ENCODE measurements at places on chromosomes 16 and 17.
A peak's percentile ranks its signal among the peaks of the same experiment; 100 is the strongest.

DNA sequence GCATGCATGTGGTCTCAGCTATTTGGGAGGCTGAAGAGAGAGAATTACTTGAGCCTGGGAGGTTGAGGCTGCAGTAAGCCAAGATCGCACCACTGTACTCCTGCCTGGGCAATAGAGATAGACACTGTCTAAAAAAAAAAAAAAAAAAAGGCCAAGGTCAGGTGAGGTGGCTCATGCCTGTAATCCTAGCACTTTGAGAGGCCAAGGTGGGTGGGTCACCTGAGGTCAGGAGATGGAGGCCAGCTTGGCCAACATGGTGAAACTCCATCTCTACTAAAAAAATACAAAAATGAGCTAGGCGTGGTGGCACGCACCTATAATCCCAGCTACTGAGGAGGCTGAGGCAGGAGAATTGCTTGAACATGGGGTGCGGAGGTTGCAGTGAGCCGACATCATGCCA, 28.2 kb upstream of the CORO1A start:
- no peak for DNase-seq

DNA sequence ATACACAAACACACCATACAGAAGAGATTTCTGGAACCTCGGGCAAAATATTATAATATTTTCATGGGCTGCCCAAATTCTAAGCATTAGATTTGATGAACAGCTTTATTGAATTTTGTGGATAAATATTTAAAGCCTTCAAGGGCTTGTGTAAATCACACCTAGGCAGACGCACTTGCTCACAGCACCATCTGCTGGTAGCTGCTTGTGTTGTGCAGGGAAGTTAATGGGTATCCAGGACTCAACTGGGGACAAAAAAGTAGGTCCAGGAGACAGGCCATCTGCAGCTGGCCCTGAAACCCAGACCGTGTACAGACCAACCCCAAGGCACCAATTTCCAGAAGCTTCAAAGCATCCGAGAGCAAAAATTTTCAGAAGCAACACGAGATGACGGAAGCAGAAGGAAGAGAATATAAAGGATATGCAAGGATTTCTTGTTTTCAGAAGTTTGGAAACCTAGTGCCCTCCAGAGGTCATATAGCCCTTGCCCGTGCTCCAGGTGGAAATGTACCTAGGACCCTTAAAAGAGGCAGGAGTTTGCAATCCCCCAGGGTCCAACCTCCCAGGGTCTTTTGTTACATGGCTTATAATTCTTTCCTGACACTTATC, 140.0 kb downstream of the CHD9NB start:
- DNase-seq = peak; percentile 3

- DNase-seq = no peak
These were observed 28.9 kb upstream of the ETV4 start for GRCh38 chr17:43574896-43575525.

- no peak for DNase-seq
These were observed 4.5 kb downstream of the USP10 start for GRCh38 chr16:84704253-84704652.

GRCh38 chr17:43169561-43170139, 1.4 kb upstream of the NBR1 start:
- no peak for DNase-seq

DNA sequence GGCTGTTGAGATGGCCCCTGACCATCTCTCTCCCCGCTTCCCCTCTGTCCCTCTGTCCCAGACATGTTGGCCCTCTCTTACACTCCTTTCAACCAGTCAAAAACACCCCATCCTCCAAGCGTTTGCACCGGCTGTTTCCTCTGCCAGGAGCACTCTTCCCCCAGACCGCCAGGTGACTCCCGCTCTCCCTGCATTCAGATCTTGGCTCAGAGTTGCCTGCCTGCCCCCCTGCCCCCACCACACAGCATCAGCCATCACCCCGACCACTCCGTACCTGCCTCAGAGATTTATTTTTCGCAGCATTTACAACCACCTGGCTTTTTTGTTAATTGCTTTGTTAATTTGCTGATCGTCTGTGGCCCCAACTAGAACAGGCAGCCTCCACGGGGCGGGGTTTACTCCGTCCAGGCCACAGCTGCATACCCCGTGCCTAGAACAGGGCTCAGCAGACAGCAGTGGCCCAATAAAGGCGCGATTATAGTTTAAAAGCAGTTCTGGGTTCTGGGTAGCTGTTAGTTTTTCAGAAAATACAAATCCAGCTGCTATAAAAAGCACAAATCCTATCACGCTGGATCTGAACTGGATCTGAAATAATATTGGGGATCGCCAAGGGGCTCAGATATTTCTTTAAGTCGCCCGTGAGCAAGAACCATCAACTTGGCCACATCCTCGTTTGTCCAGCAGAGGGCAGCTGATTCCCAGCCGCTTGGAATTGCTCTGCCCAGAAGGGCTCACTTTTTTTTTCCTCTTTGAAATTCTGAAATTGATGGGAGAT, 173.6 kb downstream of the IRF8 start:
- peak; percentile 23 for DNase-seq

DNA sequence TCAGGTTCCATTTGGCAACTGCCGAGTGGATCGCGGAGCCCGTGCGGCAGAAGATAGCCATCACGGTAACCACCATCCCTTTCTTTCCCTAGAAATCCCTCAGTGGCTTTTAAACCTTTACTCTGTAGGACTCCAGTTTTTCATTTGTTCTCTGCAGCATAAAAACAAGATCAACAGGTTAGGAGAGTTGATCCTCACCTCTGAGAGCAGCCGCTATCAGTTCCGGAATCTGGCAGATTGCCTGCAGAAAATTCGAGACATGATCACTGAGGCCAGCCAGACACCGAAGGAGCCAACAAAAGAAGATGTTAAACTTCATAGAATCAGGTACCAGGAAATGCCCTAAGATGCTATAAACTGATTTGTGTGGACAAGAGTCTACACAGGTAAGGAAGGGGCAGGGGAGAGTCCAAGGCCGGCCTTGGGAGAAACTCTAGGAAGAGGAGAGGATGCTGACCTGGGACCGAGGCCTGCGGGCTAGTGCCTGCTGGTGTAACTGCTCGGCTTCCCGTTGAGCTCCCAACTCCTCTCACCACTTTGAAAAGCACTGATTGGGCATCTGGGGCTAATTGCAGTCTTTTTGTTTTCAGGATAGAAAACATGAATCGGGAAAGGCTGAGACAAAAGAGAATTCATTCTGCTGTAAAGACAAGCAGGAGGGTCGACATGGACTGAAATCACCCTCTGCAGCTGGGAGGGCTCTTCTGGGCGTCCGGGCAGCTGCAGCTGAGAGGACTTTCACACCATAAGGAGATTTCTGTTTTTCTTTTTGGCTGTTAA, 8.1 kb downstream of the MRPL58 start:
- no peak for DNase-seq

GRCh38 chr17:4440021-4440420, 6.3 kb downstream of the SPNS3 start:
- DNase-seq = no peak

DNA sequence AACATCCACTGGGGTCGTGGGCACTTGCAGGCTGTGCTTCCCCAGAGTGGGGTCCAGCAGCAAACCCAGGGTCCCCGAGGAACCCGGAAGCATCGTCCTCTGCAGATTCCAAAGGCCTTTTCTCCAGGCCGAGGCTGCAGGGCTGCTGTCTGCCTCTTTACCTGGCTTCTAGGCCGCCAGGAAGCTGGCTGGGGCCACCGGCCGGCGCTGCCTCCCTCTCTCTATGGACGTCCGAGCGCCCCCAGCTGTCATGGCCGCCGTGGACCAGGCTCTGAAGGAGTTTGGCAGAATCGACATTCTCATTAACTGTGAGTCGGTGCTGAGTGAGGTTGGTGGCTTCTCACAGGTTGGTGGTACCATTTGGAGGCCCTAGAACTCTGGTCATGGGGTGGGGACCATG, 5.6 kb downstream of the DECR2 start:
- no peak for DNase-seq

GRCh38 chr16:64346080-64346479, 775.8 kb downstream of the CDH11 start:
- no peak for DNase-seq

GRCh38 chr17:38871247-38872015, 1.6 kb downstream of the LASP1 start:
- DNase-seq = peak; percentile 72

DNA sequence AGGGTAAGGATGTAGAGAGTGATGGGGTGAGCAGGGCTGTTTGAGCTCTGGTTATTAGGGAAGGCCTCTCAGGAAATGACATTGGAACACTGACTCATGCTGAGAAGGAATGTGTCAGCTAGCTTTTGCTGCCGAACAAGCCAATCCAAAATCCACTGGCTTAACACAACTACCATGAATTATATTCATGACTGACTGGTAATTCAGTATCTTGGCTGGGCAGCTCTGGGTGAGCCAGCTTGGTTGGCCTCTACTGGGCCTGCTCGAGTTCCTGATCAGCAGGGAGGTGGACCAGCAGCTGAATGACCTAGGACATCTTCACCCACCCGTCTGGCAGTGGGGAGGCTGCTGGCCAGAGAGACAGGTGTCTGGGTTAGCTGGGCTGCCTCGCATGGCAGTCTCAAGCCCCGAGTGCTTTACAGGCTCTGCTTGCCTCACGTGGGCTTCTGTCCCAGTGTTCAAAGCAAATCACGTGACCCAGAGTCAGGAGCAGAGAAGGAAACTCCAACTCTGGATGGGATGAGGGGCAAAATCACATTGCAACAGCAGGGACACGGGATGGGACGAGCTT, 209.4 kb downstream of the KATNIP start:
- no peak for DNase-seq

GRCh38 chr17:78993241-78993956, 13.7 kb upstream of the LGALS3BP start:
- peak; percentile 48 for DNase-seq

GRCh38 chr17:70232466-70232865, 63.1 kb downstream of the KCNJ2 start:
- no peak for DNase-seq

GRCh38 chr16:53207810-53208752, 153.3 kb downstream of the CHD9 start:
- DNase-seq = peak; percentile 20

- no peak for DNase-seq
These were observed 89.5 kb upstream of the SOX9 start for GRCh38 chr17:72031219-72031884.

DNA sequence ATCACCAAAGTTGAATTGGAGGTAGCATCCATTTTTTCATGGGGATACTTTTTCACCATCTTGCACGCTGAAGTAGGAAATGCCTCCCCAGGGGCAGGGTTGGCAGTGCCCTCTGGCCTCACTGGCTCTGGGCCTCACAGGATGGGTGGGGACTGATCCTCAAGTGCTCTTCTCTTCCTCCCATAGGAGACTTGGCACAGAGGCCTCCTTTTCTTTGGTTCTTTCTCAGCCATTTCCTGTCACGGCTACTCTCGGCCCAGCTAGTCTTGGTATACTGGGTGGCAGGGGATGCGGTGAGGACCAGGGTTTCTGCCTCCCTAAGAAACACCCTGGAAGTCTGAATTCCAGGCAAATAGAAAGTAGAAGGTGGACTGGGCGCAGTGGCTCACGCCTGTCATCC, 58.2 kb downstream of the PECAM1 start:
- DNase-seq = no peak

GRCh38 chr17:38717139-38717745, 12.2 kb downstream of the MLLT6 start:
- DNase-seq = no peak

- no peak for DNase-seq
These were observed 3.5 kb downstream of the DEF8 start for GRCh38 chr16:89952049-89952448.

DNA sequence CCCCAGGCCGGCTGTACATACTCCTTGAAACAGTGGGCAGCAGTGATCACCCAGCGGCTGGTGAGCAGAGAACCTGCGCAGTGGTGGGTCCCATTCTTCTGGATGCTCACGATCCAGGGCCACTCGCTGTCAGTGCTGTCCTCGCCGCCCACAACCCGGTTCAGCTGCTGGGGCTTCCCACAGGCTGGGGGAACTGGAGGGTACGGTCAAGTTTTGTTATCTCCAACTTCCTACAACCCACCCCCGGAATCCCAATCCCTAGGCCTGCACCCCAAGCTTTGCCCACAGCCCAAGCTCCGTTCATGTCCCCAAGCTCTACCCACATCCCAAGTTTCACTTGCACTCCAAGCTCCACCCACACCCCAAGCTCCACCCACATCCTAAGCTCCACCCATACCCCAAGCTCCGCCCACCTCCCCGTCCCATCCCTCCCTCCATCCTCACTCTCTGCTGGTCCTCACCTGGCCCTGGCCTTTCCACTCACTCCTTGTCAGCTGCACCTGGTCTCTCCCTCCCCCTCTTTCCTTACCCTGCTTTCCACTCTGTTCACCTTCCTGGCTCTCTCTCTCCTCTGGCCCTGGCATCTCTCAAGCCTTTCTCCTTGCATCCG, 1.8 kb downstream of the PRSS22 start:
- DNase-seq = no peak

DNA sequence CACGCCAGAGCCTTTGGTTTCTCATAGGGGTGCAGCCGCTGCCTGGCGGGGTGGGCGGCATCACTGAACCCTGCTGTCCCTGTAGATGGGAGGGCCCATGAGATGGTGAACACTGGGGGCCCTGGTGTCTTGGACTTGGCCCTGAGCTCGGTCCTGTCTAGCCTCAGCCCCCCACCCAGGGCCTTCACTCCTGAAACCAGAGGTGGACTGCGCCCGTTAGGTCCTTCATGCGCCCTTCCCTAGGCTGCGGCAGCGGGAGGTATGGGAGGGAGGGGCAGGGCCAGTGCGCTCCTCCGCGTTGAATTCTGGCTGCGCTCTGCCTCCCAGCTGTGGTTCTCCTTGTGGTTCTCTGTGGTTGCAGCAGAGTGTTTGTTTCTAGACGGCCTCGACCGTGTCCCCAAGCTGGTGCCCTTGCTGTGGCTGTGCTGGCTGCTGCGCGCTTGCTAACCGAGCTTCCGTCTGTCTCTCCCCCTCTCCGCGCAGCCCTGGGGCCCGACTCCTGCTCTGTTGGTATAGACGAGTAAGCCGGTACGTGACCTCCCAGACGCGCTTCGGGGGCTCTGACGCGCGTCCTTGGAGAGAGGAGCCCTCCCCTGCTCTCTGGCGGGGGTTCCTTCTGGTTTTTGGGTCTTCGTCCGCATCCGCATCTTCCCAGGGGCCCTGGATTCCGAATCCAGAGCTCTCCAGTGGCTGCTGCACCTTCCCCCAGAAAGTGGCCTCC, 7.4 kb upstream of the NUDT16L1 start:
- DNase-seq = no peak

- no peak for DNase-seq
These were observed 14.7 kb upstream of the CDH1 start for GRCh38 chr16:68722119-68723024.

- no peak for DNase-seq
These were observed 224.3 kb downstream of the MSI2 start for GRCh38 chr17:57480438-57481196.

DNA sequence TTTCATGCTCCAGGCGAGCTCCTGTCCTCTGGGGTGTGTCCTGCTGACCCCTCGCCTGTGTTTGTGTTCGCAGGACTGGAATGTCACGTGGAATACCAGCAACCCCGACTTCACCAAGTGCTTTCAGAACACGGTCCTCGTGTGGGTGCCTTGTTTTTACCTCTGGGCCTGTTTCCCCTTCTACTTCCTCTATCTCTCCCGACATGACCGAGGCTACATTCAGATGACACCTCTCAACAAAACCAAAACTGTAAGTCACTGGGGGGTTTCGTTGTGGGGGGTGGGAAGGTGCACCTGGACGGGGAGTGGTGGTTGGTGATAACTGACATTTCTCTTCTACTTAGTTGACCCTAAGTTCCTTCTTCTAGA, 58.3 kb downstream of the ABCC1 start:
- no peak for DNase-seq
